ENCODE measurements at places on chromosomes 7 and 10. TPM values are rescaled to one million over a fixed set of nuclear protein-coding genes. Genes with fewer than 3 reads are reported as not detected.

The SEMA3E gene
- 2.0 TPM for total RNA-seq

The ODAD2 gene
- 1.2 TPM for total RNA-seq

The ERVW-1 gene
- not detected for total RNA-seq

The CAMK2B gene
- 0.09 TPM for total RNA-seq

The IQCE gene
- total RNA-seq = 7.4 TPM

The TMEM178B gene
- 0.09 TPM for total RNA-seq
